ENCODE measurements at places on chromosomes 2 and 18. TPM values are rescaled to one million over a fixed set of nuclear protein-coding genes. Genes with fewer than 3 reads are reported as not detected.

DNA sequence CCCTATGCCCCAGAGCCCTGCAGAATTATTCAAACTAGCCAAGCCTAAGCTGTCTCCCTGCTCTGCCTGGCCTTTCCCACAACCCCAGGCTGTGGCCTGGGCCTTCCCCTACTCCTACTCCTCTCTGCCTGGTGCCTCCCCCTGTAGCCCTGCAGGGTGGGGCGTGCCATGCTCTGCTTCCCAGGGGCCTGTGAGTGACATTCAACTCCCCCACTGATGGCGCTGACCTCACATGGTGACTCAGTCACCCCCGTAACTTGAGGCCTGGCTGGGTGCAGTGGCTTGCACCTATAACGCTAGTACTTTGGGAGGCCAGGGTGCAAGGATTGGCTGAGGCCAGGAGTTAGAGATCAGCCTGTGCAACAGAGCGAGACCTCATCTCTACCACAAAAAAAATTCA, 60.6 kb downstream of the KIF1A start:
- no peaks in the 10 kb centered on the region for H3K36me3 ChIP-seq
- H3K27me3 ChIP-seq = no peaks in the 10 kb centered on the region
- H3K27ac ChIP-seq = no peak overlapping the region
- no peak for DNase-seq

DNA sequence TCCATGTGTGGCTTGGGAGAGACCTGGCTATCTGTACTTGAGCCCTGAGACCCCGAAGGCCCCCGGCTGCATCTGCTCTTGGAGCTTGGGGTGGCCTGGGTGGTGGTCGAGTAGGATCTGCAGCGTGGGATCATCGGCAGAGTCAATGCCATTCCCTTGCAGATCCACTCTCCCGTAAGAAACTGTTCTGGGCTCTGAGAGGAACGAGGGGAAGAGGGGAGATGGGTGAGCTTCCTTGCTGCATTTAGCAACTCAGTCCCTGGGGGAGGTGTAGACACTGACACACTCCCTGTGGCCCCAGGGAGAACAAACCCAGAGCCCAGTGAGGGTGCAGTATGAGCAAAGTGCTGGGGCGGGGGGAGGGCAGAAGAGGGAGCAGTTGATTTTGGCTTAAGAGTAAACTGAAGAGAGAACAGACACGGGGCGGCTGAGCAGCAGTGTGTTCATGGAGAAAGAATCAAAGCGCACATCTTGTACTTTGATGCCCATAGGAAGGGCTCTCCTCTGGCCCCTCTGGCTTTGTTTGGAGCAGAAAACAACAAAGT, 8.5 kb downstream of the GREB1 start:
- DNase-seq = no peak
- no peak overlapping the region for H3K27ac ChIP-seq
- no peak overlapping the region for H3K4me3 ChIP-seq
- peaks cover 10% of the 10 kb centered on the region for H3K27me3 ChIP-seq
- no peaks in the 10 kb centered on the region for H3K36me3 ChIP-seq

SPDYA gene
- total RNA-seq = 1.1 TPM

- no peak overlapping the region for H3K27ac ChIP-seq
- H3K36me3 ChIP-seq = no peaks in the 10 kb centered on the region
- H3K27me3 ChIP-seq = no peaks in the 10 kb centered on the region
- H3K4me1 ChIP-seq = no peaks in the 10 kb centered on the region
- DNase-seq = no peak
These were observed 375.2 kb upstream of the SMIM21 start for GRCh38 chr18:75802681-75803080.

- H3K27ac ChIP-seq = no peak overlapping the region
- no peaks in the 10 kb centered on the region for H3K27me3 ChIP-seq
- H3K36me3 ChIP-seq = no peaks in the 10 kb centered on the region
- no peak overlapping the region for H3K4me3 ChIP-seq
These were observed 107.8 kb upstream of the XPO1 start for GRCh38 chr2:61645911-61646310.

EVX2 gene
- not detected for total RNA-seq

GRCh38 chr2:37843556-37843955, 81.5 kb upstream of the RMDN2 start:
- no peak overlapping the region for H3K27ac ChIP-seq
- H3K27me3 ChIP-seq = peaks cover 8% of the 10 kb centered on the region
- no peak overlapping the region for H3K4me3 ChIP-seq
- no peak for DNase-seq
- H3K4me1 ChIP-seq = no peaks in the 10 kb centered on the region

DNA sequence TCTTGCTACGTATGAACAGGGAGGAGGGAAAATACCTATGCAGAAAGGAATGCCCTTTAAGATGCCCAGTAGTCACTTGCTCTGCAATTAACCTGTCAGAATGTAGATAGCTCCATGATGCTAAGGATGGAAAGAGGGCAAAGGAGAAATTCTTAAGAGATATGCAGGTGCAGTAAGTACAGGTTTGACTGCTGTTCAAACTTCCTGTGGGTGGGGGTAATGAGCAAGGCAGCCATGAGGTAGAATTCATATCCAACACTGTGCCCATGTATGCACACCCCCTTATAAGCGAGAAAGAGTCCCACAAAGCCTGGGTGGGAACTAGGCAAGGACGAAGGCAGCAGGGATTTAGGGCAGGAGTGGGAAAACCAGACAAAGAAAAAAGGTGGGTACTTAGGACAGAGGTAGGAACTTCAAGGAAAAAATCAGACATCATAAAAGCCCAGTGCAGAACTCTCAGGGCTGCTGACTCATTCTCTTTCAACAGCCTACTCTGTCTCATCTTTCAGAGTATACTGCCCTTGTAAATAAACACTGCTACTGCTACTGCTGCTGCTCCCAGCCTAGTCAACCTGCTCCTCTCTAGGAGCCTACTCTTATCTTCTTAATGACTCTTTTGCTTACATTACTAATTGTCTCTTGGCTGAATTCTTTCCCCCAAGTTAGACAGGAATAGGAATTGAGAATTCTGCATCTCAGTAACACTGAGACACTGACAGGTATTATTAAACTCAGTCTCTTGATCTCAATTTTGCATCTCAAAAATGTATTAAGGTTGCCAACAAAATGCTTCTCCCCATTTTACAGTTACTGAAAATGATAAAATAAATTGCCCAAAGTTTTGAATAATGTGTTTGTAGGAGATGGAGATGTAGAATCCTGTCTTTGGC, 189.0 kb downstream of the PTH2R start:
- no peak overlapping the region for H3K27ac ChIP-seq
- no peaks in the 10 kb centered on the region for H3K4me1 ChIP-seq
- H3K27me3 ChIP-seq = no peaks in the 10 kb centered on the region
- H3K4me3 ChIP-seq = no peak overlapping the region
- H3K36me3 ChIP-seq = no peaks in the 10 kb centered on the region

DNA sequence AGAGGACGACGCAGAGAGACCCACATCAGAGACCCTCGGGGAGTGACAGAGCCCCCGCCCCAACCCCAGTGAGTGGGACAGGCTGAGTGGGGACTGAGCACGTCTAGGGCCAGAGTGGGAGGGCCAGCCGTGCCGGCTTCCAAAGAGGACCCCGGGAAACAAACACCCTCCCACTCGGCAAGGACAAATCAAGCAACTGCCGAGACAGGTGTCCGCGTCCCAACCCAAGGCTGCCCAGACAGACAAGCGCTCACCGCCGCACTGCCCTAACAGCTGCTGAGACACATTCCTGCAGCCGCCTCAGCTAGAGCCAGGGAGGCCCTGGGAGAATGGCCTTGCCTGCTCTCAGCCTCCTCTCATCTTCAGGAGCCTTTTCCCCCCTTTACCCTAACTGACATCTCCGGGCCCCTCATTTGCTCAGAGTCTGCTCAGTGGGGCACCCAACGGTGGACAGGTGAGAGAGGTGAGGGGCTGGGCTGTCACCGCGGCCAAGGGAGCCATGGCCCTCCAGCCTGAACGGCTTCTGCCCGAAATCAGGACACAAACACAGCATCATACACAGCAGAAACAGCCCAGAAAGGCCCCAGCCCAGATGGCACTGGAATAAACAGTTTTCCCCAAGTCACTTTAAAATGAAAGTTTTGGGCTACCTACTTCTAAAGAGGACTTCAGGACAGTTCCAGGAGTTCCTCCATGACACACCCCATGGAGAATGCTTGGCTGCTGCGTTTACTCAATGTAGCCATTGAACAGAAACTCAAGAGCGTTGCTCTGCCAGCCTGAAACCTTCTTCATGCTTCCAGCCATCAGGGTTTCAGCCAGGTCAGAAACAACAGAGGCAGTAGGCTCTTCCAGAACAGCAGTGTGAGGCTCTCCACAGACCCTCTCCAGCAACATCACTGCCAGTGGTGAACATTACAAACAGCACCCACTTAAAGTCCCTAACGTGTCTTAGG, 23.6 kb downstream of the SLC66A2 start:
- H3K27me3 ChIP-seq = no peaks in the 10 kb centered on the region
- no peaks in the 10 kb centered on the region for H3K4me1 ChIP-seq
- H3K4me3 ChIP-seq = no peak overlapping the region
- DNase-seq = no peak
- H3K36me3 ChIP-seq = peaks cover 40% of the 10 kb centered on the region
- no peak overlapping the region for H3K27ac ChIP-seq

DNA sequence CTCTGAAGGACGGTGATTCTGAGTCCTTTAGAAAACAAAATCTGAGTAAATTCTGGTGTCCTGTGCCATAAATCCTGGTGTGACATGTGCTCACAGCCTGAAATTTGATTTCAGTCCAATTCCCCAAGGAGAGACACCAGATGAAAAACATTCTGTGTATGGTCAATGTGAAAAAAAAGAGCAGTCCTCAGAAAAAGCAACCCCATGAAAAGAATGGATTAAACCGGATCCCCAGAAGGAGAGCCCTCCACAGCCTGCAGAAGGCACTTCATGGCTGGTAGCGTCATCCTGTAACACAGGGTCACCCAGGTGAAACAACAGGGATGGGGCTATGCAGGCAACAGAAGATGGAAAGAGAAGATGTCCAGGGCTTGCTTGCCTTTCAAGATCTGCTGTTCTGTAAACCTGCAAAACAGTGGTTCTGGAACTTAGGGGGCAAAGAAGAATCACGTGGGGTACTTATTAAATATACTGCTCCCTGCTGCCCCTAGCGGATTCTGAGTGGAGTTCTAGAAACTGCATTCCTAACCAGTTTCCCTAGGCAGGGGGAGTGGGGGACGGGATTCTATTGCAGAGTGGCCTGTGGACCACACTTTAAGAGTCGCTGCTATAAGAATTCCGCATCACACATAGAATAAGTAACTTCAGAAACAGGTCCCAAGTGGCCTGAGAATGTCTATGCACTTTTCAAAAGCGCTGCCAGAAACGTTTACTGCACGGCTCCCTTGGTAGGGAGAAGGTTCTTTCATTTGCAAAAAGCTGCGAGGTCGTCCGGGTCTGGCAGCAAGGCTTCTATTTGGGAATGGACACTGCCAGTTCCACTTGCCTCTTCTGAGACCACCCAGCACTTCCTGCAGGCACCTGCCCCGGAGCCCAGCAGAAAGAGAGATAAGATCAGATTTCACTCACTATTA, 118.9 kb upstream of the ARL5A start:
- H3K27ac ChIP-seq = no peak overlapping the region
- peaks cover 4% of the 10 kb centered on the region for H3K27me3 ChIP-seq
- H3K36me3 ChIP-seq = no peaks in the 10 kb centered on the region
- H3K4me3 ChIP-seq = no peak overlapping the region
- no peaks in the 10 kb centered on the region for H3K4me1 ChIP-seq
- DNase-seq = no peak

- no peak for DNase-seq
- H3K4me1 ChIP-seq = no peaks in the 10 kb centered on the region
- H3K27ac ChIP-seq = no peak overlapping the region
- no peaks in the 10 kb centered on the region for H3K36me3 ChIP-seq
- H3K4me3 ChIP-seq = no peak overlapping the region
- H3K27me3 ChIP-seq = peaks cover 6% of the 10 kb centered on the region
These were observed 482.9 kb upstream of the HS6ST1 start for GRCh38 chr2:128801576-128801975.

- no peak overlapping the region for H3K4me3 ChIP-seq
- no peaks in the 10 kb centered on the region for H3K4me1 ChIP-seq
- no peak overlapping the region for H3K27ac ChIP-seq
- DNase-seq = no peak
- H3K27me3 ChIP-seq = peaks cover 15% of the 10 kb centered on the region
These were observed 44.8 kb upstream of the MAP3K20 start for GRCh38 chr2:173030561-173031490.

IL1RL1 gene
- total RNA-seq = 4.8 TPM

FOXI3 gene
- not detected for total RNA-seq

DNA sequence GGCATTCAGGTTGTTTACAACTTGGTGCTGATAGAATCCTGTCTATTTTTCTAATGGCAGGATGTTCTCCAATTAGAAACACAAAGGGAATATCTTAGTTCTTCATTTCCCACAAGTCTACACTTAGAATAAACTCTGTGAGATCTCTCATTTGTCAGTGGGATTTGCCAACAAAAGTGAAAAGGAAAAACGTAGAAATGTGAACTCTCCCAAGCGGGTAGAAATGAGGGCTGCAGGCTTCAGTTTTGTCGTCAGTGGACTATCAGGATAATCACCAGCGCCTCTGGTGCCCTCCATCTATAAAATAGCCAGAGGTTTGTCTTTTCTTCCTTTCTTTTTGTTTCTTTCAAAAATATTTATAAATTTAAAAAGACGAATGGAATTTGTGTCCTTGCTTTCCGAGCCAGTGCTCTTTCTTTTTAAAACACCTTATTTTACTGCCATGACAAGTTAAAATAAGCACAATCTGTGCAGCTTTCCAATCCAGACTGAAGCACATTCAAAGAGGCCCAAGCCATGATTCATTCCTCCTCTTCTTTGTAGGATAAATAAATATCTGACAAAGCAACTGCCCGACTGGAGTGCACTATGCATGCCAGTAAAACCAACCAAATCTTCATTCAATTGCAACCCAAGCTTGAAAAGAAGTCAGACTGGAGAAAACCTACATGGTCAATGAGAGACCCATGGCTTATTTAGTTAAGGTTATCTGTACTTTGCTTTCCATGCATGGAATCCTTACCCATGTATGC, 185.8 kb downstream of the ANKRD44 start:
- H3K27ac ChIP-seq = no peak overlapping the region
- no peak overlapping the region for H3K4me3 ChIP-seq
- no peaks in the 10 kb centered on the region for H3K27me3 ChIP-seq
- peaks cover 46% of the 10 kb centered on the region for H3K4me1 ChIP-seq
- DNase-seq = no peak

SLC9A4 gene
- total RNA-seq = not detected

LRRFIP1 gene
- 226 TPM for total RNA-seq

GRCh38 chr18:13579874-13580273, 146.5 kb downstream of the FAM210A start:
- peak overlapping the region; percentile 89 for H3K27ac ChIP-seq
- peak overlapping the region; percentile 48 for H3K4me3 ChIP-seq
- peaks cover 6% of the 10 kb centered on the region for H3K36me3 ChIP-seq

DSG4 gene
- not detected for total RNA-seq
